NCI-H1048 (cell line): ENCODE measurements at places on chromosomes 11 and 22.

DNA sequence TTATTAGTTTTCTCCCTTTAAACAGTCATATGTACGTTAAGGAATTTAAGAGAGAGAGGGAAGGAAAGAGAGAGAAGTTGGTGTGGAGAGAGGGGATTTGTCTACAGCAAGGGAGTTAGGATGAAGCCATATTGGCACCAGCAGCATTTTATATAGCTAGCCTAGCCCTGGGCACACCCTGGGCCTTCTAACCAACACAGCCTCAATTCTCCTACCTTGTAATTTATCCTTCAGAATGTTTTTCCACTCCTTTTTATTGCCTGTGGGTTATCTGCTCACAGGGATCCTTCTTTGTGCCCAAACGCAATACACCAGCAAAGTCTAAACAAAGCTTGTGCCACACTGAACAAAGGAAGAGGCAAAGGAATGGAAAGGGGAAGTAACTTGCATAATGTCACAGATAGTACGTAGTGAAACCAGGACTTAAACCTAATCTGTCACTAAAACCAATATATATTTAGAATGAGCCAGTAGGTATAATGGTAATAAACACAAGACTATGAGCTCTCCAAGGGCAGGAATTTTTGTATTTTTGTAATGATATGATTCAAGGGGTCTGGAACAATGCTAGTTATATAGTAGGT lies 613.8 kb upstream of the TENM4 start:
- DNase-seq, result no peak

DNA sequence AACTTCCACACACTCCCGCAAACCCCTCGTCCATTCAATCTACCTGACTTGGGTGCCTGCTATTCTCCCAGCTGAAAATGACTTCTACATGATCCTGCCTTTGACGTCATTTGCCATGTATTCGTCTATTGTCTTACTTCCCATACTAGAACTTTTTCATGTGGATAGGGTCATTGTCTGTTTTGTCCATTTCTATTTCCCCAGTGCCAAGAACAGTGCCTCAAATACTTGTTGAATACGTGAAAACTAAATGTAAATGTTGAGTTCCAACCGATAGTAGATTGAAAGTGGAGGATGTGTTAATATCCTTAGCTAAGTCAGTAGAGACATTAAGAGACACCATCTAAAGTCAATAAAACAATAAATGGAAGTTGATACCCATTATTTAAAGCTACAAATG lies 935 bp downstream of the TRIM68 start:
- DNase-seq, result no peak

GRCh38 chr22:30880181-30880601 lies 88.4 kb downstream of the MORC2 start:
- no peak for DNase-seq

GRCh38 chr11:65858681-65859087 lies 704 bp upstream of the CFL1 start:
- DNase-seq, result no peak

DNA sequence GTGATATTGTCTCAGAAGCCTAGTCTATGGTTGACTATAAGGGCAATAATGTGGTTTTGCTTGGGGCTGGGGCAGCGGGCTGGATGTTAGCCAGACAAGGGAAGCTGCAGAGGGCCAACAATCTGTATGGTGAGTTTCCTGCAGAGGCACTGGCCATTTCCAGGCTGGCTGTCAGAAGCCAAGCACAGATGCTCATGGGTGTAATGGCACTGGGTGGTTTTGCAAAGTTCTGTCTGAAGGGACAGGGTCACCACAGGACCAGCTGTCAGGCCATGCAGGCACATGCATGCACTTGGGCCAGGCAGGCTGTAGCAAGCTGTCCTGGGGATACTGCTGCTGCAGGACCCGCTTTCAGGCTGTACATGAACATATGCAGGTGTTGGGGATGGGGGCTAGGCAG lies 41.7 kb upstream of the MUC15 start:
- DNase-seq, result no peak

GRCh38 chr11:60970369-60970774 lies 1.1 kb upstream of the CD6 start:
- no peak for DNase-seq

DNA sequence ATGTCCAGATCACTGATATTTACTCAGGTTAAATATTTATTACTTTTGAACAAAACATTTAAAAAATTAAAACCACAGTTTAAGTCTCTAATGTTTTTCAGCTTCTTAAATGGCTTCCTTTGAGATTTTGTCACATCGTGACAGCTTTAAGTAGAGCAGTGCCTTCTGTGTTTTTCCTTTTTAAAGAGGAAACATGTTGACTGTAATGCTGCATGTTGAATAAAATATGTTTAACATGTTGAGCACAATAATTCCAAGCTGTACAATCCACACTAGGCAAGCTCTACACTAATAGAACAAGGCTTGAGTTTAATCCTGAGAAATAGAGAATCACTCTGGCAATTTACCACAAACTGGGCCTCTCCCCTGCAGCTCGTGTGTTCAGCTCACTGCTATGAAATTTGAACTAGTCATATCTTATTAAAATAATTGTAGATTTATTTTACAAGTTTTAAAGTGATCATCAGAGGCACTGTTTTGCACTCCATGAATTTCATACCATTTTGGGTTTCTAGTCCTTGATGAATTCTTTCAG lies 368.3 kb downstream of the SOX6 start:
- no peak for DNase-seq

DNA sequence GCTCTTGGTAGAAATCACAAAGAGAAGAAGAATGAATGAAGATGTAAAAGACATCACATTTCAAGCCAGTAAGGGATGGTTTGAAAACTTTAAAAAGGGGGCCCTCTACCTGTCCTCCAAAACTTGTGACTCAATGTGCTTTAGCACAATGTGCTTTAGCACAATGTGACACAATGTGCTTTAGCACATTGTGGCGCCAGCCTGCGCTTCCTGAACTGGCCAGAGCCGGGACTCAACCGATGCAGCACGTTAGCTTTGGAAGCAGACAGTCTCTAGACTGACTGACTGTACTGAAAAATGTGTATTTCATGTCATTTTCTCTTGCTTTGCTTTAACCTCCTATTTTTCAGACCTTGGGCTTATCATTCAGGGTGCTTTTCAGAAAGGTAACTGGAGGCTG lies 63.5 kb downstream of the FAM83F start:
- no peak for DNase-seq

GRCh38 chr11:21625982-21626381 lies 566.9 kb upstream of the ANO5 start:
- DNase-seq, result no peak

DNA sequence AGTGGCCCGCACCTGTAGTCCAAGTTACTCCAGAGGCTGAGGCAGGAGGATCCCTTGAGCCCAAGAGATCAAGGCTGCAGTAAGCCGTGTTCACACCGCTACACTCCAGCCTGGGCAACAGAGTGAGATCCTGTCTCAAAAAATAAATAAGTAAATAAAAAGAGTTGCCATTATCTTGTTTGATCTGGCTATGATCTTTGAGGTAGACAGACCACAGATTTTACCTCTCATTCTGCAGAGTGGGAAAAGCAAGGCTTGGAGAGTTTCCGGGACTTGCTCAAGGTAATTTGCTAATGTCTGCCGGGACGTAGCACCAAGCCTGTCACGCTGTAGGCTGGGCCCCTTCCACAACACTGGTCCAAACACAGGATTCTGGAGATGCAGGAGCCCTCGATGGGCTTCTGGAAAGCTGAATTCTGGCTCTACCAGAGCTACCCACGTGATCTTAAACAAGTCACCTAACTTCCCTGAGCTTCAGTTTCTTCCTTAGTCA lies 6.8 kb downstream of the GRAP2 start:
- DNase-seq, result no peak

GRCh38 chr22:46587061-46587460 lies 33.1 kb upstream of the GRAMD4 start:
- DNase-seq, result no peak

- no peak for DNase-seq
Measured at GRCh38 chr11:121578251-121578976, 125.6 kb upstream of the SORL1-AS1 start.

- no peak for DNase-seq
Measured at GRCh38 chr11:75184757-75185425, 34.0 kb downstream of the SLCO2B1 start.

DNA sequence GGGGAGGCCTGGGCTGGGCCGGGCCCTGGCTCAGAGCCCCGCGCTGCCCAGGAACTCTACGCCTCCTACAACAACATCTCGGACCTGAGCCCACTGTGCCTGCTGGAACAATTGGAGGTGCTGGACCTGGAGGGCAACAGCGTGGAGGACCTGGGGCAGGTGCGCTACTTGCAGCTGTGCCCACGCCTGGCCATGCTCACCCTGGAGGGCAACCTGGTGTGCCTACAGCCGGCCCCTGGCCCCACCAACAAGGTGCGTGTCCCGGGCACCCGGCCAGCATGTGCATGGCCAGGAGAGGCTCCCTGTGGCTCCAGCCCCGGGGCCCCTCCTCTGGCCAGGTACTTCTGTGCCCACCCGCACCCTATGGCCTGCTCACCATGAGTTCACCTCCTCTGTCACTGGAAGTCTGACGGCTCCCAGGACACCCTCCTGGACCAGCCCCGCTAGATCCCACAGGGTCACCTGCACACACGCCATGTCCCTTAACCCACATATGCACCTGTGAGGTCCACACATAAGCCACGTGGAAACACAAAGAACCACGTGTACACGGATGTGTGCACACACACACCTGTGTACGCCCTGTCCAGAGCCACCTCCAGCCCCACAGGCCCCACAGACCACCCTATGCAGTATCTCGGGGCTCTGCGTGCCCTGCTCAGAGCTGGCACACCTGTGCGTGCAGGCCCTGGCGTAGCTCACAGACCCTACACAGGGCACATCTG lies 10.4 kb downstream of the LMNTD2 start:
- no peak for DNase-seq

DNA sequence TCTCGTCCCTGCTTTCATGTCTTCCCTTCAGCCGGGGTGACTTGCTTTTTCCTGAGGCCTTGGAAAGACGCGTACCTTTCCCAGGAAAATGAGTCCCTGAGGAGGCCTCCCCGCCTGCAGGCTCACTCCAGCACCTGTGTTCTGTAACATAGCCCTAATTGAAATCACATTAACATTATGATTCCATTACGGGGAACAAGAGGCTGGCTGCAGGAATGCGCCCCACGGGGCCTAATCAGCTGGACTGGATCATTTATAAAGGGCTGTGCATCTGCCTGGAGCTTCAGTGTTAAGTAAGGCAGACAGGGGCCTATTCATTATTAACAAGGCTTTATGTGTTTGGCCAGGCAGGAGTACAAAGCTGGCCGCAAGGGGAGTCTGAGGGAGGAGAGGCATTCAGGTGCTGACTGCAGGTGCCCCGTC lies 41.9 kb upstream of the TSPAN18 start:
- DNase-seq, result no peak

- no peak for DNase-seq
Measured at GRCh38 chr22:23709107-23709506, 18.3 kb downstream of the RGL4 start.

DNA sequence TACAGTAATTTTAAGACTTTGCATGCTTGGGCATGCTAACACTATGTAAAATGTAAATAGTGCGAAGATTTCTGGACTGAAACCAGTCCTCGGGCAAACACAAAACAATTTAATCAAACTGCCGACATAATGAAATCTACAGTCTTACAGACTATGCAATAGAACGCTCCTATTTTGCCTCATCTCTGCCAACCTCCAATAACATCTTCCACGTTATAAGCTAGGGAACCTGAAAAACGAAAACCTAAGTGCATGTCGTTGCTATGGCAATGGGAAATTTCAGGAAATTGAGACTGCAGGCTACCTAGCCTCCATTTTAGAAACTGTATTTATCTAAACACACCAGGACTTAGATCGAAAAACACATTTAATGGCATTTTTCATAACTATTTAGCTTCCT lies 1.1 kb downstream of the CSTF3 start:
- no peak for DNase-seq

- no peak for DNase-seq
Measured at GRCh38 chr22:17845327-17845726, 71.1 kb upstream of the BID start.

DNA sequence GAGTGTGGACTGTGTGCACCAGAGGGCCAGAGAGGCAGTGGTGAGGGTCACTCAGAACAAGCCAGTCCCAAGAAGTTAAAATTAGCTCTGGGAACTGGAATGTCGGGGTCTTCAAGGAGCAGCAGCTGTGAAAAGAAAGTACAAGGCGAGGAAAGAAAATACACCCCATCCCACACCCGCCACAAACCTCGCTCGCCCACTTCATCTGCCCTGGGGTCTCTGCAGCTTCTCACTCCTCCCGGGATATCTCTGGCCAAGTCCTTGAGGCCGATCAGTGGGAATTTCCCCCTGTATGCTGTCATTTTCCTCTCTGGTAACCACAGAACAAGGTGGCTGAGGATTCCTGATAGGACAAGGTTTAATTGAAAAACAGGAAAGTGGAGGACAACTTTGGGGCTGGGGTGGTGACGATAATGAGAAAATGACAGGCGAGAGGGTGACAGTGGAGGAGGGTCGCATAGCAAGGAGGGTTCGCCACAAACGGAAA lies 36.3 kb upstream of the TIMP3 start:
- DNase-seq, result no peak

GRCh38 chr11:61082062-61082870 lies 20.0 kb upstream of the CD5 start:
- no peak for DNase-seq

DNA sequence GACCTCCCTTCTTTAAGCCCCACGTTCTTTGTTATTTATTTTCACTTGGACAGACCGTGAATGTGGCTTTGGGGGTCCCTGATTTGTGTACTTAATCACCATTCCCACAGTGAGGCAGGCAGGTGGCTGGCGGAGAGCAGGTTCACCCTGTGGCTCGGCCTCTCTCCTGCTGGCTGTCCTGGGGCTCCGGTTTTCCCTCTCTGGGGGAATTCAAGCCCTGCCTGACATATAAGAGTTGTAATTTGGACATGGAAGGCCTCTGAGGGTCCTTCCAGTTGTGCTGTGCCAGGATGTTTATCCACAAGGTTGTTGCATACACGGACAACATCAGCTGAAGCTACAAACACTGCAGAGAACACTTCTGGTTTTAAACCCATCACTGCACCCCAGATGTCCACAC lies 824.5 kb downstream of the TBC1D22A start:
- DNase-seq, result no peak

GRCh38 chr22:19107730-19108074 lies 14.5 kb downstream of the DGCR2 start:
- DNase-seq, result no peak

GRCh38 chr11:35484435-35484834 lies 41.0 kb downstream of the PAMR1 start:
- DNase-seq, result no peak

DNA sequence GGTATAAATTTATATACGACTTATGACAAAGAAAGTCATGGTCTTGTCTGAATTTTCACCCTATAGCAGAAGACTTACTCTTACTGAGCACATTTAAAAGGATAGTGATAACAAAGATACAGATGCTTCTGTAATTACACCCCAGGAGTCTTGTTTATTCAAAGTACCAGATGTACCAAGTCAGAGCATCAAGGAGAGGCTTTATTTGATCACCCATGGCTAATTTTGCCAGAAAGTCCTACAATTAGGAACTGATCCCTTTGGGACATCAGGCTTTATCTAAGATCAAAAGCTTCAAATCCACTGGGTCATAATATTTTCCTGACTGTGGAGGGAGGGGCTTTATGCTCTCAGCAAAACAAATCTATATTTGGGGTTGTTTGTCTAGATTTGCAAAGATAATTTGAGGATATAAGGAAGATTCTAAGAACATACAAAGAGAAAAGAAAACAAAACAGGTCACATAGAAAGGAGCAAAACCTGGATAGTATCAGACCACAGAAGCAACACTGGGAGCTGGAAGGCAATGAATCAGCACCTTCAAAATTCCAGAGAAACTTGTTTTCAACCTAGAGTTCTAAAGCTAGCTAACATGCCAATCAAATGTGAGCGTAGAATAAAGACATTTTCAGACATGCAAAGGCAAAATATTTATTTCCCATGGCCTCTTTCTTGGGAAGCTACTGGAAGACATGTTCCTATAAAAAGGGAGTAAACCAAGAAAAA lies 124.8 kb upstream of the CSNK2A3 start:
- no peak for DNase-seq
